ENCODE measurements at places on chromosomes 6 and 20.

DNA sequence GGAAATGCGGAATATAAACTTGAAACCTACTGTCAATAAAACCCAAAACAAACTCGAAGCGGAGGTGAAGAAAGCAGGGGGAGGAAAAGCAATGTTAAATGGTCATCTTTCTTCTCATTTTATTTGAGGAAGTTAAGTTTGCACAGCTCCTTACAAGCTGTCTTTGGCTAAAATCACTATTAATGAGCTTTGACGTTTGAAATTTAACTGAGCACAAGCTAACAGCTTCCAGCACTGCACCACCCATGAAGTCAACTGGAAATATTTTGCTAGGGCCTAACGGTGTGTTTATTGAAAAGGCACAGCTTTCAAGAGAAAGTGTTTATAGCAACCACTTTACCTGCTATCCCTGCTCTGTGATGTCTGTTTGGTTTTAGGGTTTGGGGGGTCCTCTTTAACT is 103.8 kb downstream of the PKHD1 start:
- DNase-seq, result no peak

- no peak for DNase-seq
Observed at GRCh38 chr20:34680586-34681175, 3.8 kb upstream of the PIGU start.

DNA sequence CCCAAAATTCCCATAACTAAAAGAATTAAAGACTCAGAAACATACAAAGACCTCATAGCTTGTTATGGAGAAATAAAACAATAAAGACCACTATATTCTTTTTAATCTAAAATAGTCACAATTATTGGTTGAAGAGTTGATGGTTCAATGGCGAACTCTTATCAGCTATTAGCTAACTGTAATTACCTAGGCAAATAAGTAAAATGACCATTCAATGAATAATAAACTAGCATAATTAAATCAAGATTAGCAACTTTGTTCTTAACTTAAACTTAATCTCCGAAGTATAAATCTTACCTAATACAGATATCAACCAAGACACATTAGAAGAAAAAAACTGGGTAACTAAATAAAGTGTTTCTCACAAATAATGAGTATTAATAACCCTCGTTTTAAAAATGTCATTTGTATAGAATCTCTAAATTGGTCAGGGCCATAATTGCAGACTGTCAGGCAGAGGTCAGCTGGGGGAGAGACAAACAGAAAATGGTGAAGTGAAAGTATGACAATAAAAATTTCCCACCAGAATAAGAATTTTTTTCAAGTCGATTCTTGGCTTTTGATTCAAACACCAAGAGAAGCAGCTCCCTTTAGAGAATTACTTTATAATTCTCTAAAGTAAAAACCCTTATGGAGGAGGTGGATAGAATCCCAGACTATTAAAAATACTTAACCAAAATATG is 1.7 kb downstream of the FKBP5 start:
- DNase-seq, result no peak

DNA sequence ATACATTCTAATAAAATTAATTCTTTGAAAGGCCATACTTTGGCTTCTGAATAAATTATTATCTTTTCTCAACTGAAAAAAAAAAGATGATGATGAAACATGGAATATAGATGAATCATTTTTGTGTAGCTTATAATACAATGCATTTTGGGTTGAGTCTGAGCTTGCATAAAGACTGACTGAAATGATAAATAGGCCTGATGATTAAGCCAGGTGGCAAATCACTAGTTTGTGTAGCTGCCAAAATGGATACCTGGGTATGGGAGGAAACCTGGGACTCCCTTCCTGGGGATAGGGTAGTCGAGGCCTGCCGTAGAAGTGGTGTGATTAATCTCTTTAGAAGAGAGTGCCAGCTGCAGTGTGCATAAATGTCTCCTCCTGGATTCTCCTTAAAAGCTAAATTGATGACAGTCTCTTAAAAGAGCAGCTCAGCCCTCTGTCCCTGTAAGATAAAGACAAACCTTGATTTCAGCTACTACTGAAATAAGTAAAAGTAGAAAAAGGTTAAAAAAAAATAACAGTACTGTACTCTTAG is 275.1 kb downstream of the GRIK2 start:
- DNase-seq, result no peak

- no peak for DNase-seq
Observed at GRCh38 chr6:106643061-106643460, 13.7 kb downstream of the QRSL1 start.
